Cardiac muscle cell (in vitro differentiated cells and primary cell): ENCODE measurements at places on chromosomes 6 and 20.

GRCh38 chr6:111625461-111626391 lies 20.0 kb upstream of the TRAF3IP2 start:
- peak; percentile 32 for DNase-seq

DNA sequence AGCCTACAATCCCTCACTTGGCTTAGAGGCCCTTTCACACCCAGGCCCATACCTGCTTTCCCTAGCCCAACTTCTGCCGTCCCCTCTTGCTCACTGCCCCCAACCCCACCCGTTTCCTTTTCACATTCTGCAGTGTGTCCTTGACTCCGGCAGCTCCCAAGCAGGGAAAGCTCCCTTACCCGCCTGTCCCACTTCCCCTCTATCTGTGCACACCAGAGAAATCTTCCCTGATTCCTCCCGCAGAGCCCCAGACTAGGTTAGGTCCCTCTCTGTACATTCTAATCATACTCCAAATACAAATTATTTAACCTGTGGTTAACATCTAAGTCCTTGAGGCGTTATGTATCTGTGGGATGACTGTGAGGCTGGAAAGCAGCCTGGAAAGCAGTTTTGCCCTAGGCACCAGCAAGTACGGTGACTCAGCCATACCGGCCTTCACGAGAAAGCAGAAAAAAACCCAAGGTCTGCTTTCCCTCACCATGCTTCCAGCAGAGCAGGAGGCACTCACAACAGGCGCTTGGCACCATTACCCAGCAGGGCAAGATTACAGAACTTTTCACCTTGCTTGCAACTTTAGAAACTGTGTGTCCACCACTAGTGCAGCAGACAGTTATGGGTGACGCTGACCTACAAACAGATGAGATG lies 22.3 kb downstream of the ELOVL5 start:
- DNase-seq, result peak; percentile 95

GRCh38 chr20:51374456-51374830 lies 168.1 kb downstream of the NFATC2 start:
- DNase-seq, result no peak

- no peak for DNase-seq
Observed at GRCh38 chr6:5157621-5158138, 72.5 kb downstream of the PPP1R3G start.
